ENCODE measurements at places on chromosomes 12 and 14.

DNA sequence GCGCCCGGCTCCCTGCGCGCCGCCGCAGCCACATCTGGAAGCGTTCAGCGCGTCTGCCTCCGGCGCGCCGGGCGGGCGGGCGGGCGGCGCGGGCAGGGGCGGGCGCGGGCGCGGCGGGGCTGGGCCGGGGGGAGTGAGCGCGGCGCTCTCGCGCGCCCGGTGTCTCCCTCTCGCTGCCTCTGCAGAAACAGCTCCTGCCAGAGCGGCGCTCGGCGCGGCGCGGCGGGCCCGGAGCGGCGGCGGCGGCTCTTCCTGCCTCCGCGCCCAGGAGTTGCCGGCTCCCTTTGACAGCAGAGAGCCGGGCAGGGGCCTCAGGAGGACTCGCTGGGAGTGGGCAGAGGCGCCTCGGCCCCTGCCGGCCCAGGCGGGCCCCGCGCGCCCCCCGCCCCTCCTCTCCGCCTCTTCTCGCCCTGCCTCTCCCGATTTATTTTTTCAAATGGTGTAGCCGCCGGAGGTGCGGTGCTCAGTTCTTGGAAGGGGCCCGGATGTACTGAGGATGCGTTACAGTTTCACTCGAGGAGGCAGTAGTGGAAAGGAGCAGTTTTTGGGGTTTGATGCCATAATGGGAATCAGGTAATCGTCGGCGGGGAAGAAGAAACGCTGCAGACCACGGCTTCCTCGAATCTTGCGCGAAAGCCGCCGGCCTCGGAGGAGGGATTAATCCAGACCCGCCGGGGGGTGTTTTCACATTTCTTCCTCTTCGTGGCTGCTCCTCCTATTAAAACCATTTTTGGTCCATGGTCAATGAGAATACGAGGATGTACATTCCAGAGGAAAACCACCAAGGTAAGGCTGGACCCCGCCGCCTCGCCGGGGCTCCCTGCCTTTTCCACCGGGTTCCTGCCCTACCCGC lies at the start of gene CACNA1C:
Gene CACNA1C (plus strand): TSS at position 162 of the 853 bp plus-strand sequence. CDS start 576 bp downstream, at position 738.
- H3K4me1 ChIP-seq, result peaks cover 18% of the 10 kb centered on the region
- H3K36me3 ChIP-seq, result no peaks in the 10 kb centered on the region
- H3K4me3 ChIP-seq, result peak within 1 kb of the TSS; percentile 73

GRCh38 chr12:18939051-18939450 lies 190.5 kb upstream of the PLEKHA5 start:
- no peak overlapping the region for H3K27ac ChIP-seq
- no peaks in the 10 kb centered on the region for H3K4me1 ChIP-seq
- H3K27me3 ChIP-seq, result no peaks in the 10 kb centered on the region
- no peak for DNase-seq
- H3K4me3 ChIP-seq, result no peak overlapping the region

DNA sequence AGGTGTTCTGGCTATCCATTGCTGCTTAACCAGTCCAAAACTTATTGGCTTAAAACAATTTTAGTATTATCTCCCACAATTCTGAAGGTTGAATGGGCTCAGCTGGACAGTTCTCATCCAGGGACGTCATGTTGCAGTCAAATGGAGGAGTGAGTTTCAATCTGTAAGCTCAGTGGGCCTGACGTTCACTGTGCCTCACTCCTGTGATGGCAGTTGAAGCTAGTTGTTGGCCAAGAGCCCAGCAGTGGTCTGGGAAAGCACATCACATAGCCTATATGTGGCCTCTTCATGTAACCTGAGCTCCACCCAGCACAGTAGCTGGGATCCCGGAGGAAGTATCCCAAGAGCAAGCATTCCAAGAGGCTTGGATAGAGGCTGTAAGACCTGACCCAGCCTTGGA lies 40.6 kb upstream of the CDKN3 start:
- no peak overlapping the region for H3K27ac ChIP-seq
- no peaks in the 10 kb centered on the region for H3K36me3 ChIP-seq

GRCh38 chr14:51868405-51868804 lies 8.0 kb downstream of the GNG2 start:
- H3K4me3 ChIP-seq, result no peak overlapping the region
- no peak overlapping the region for H3K27ac ChIP-seq
- peaks cover 7% of the 10 kb centered on the region for H3K36me3 ChIP-seq
- H3K27me3 ChIP-seq, result no peaks in the 10 kb centered on the region

DNA sequence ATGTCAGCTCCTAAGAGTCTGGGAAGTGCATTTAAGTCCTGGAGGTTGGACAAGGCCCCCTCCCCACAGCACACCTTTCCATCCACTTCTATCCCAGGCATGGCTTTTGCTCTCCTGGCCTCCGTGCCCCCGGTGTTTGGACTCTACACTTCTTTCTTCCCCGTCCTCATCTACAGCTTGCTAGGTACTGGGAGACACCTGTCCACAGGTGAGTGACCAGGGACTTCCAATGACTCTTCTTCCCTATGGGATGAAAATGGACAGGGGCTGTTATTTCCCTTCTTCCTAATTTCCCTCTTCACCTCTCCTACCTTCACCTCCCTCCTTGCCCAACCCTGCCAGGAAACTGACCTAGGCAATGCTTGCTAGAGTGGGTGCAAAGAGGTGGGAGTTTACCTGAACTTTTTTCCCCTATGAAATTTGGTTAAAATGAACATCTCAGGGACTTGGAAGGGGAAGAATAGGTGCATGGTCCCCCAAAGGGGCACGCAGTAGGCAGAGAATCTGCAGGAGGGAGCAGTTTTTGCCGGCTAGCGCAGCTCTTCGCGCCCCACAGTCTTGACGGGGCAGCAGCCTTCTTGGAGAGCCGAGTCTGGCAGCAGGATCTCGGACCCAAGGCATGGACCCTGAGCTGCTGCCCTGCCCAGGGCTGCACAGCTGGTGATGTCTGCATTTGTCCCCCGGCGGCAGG lies 9.2 kb downstream of the ARHGEF25 start:
- H3K4me1 ChIP-seq, result peaks cover 42% of the 10 kb centered on the region
- no peak overlapping the region for H3K27ac ChIP-seq
- H3K36me3 ChIP-seq, result no peaks in the 10 kb centered on the region
- H3K27me3 ChIP-seq, result peaks cover 51% of the 10 kb centered on the region
- peak overlapping the region; percentile 70 for H3K4me3 ChIP-seq

- no peak overlapping the region for H3K27ac ChIP-seq
- no peaks in the 10 kb centered on the region for H3K4me1 ChIP-seq
- H3K4me3 ChIP-seq, result no peak overlapping the region
- DNase-seq, result no peak
- H3K36me3 ChIP-seq, result no peaks in the 10 kb centered on the region
Observed at GRCh38 chr14:53011053-53011462, 60.2 kb upstream of the FERMT2 start.

Data from memory B cell (primary cell).